Iris pigment epithelial cell (primary cell): ENCODE measurements at places on chromosomes 6 and 20.

GRCh38 chr6:50096296-50096695 is 46.6 kb upstream of the DEFB112 start:
- no peak for DNase-seq

DNA sequence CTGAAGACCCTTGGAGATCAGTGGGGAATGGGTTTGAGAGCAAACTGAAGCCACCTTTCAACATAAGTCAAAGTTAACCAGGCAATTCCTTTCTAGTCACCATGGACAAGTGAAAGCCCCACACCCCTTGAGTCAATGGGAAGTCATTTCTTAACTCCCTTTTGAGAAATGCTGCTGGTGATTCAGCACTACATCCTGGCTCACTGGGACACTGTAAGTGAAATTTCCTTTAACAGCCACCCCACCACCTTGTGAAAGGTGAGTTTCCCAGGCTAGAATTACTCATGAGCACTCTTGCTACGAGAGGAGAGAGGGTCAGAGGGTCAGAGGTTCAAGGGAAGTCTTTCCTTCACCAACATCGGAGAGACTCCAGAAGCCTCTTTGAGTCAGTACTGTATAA is 93.3 kb upstream of the MARCKS start:
- DNase-seq: peak; percentile 84

- DNase-seq: no peak
Observed at GRCh38 chr6:70456735-70457134, 43.4 kb downstream of the FAM135A start.

GRCh38 chr6:155417454-155417853 is 38.2 kb downstream of the NOX3 start:
- peak; percentile 31 for DNase-seq

- peak; percentile 65 for DNase-seq
Observed at GRCh38 chr6:26520237-26520849, 17.8 kb upstream of the HMGN4 start.

DNA sequence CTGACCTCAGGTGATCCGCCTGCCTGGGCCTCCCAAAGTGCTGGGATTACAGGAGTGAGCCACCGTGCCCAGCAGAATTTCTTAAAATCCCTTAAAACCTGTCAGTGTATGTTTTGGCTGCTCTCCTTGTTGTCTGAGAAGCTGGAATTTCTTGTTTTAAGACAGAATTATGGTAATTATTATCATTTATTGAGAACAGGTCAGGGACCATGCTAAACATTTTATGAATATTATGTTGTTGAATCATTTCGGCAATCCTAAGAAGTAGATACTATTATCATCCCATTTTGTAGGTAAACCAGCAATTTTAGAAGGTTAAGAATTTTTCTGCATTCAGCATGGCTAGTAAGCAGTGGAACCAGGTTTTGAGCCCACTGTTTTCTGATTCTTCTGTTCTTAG is 86.1 kb upstream of the AKIRIN2 start:
- no peak for DNase-seq

DNA sequence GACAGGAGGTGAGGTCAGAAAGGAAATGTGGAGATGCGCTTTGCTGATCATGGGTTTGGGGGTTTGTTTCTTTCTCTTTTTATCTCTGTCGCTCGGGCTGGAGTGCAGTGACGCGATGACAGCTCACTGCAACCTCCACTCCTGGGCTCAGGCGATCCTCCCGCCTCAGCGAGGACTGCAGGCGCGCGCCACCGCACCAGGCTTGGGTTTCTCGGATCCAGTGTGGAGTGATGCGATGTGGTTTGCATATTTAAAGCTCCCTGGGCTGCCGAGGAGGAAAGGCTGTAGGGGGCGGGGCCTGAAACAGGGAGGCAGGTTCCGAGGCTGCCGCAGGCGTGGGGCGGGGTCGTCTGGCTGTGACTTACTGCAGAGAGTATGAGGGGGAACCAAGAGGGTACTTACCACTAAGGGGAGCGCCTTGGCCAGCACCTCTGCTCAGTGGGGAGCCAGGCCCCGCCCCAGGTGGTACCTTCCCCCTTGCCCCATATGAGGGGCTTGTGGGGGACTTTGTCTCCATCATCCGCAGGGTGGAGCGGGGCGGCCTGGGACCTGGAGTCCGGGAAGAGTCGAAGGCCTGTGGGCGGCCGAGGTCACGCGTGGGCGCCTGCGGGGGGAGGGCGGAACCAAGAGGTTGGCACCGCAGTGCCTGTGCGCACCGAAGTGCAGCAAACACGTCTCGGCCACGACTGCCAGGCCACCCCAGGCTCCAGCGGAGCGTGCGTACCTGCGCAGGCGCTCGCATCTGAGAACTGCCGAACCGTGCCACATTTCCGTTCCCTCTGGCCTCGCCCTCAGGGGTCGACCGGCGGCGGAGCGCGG is 12.7 kb upstream of the BAK1 start:
- DNase-seq: no peak

GRCh38 chr6:29466241-29466640 is 9.3 kb downstream of the OR2H1 start:
- no peak for DNase-seq

- DNase-seq: no peak
Observed at GRCh38 chr6:119985952-119986736, 636.6 kb upstream of the MAN1A1 start.

DNA sequence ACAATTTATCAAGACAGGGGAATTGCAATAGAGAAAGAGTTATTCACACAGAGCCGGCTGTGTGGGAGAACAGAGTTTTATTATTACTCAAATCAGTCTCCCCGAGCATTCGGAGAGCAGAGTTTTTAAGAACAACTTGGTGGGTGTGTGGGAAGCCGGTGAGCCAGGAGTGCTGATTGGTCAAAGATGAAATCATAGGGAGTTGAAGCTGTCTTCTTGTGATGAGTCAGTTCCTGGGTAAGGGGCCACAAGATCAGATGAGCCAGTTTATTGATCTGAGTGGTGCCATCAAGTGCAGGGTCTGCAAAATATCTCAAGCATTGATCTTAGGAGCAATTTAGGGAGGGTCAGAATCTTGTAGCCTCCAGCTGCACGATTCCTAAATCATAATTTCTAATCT is 50.0 kb upstream of the ECI2 start:
- DNase-seq: no peak

DNA sequence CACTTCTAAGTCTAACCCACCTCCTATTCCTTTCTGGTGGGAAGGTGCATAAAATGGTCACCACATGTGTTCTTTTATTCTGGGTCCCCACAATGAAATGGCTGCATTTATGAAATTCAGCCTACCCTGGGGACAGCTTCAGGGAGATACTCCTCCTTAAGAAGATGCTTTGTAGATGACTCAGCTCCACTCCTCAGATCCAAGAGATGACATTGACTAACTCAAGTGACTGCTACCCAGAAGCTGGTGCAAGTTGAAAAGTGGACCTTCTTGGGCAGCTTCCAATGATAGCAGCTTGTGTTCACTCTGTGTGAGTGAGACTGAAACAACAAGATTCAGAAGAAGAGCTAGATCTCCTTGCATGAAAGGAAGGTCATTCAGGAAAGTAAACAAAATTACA is 113.4 kb downstream of the SCP2D1 start:
- no peak for DNase-seq

DNA sequence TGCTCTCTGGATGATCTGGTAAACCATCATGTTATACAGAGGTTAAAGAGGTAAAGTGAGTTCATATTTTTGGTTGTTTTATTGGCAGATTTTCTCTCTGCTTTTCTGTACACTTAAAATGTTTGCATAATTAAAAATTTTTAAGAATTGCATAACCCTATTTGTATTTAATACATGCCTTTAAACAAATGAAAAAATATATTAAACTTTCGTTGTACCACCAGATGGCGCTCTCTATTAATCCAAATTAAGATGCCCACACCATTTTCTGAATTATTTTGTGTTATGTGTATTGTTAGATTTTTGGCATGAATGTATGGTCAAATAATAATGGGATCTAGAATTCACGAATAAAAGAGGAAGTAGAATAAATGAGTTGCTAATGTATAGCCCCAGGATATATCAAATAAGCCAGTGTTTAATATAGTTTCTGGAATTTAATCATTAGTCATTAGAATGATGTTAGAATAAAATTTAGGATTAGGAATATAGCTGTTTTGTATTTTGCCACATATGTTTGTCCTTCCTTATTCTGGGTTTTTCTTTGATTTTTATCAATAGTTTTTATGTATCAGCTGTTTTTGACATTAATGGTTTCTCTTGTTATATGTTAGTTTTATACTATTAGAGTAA is 38.9 kb downstream of the SMAP1 start:
- DNase-seq: peak; percentile 47

DNA sequence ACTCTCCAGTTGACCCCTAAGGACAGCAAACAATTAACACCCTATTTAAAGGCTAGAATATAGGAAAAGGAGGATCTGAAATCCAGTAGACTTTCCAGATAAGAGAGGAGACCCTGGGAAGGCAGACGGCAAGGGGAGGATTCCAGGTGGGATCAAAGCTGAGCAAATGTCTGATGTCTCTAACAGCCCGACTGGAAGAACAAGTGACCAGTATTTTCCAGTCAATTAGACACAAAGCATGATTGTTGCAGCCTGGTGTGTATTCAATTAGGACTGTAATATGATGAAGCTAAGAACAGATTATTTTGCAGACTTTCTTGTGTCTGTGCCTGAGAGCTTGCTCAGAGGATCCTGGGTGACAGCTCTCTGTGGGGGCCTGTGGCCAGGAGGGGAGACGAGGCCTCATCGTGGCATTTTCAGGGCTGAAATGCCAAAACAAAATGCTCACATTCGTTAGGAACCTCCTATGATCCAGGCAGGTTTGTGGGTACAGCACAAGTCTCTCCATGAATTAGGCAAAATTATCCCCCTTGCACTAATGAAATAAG is 471.8 kb upstream of the AGPAT4 start:
- no peak for DNase-seq

- DNase-seq: no peak
Observed at GRCh38 chr6:33818293-33818692, 14.5 kb upstream of the MLN start.

DNA sequence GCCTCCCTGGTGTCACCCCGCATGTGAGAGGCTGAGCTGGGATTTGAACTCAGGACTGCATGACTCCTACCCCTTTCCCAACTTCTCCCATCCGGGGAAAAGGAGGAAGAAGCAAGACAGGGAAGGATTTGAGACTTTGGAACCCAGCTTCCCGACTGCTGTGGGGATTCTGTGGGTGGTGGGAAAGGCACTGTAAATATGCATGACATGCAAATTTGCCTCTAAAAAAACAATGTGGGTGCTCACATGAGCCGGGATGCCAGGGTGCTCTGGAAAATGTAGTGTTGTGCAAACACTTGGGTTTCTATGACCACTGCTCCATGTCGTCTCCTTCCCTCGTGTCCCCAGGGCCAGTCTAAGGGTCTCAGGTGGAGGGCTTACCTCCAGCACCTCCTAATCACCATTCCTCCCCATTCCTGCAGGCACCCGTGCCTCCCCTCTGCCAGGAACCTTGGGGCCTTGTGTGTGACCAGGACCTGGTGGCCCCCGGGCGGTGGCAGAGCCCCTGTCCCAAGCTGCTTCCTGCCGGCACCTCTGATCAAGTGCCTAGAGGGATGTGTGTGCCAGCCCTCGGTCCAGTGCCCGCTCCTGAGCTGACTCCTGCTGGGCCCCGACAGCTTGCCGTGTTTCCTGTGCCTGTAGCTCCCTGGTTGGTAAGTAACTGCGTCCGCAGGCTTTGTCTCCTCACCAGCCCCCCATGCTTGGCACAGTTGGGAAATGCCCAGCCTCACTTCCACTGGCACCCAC is 60.7 kb downstream of the DLGAP4 start:
- DNase-seq: no peak

DNA sequence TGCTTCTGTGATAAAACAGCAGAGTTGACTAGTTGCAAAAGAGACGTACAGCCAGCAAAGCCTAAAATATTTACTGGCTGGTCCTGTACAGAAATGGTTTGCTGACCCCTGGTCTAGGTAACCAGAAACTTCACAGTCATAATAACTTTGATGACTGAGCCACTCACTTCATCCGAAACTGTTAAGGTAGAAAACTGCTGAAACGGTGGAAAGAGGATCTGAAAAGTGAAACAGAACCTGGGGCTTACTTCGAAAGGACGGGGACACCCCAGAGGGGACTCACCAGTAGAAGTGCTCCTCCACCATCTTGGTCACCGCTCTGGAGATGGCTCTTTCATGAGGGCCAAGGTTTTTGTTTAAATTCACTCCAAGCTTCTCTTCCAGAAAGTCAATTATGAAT is 16.4 kb downstream of the FAXC start:
- no peak for DNase-seq

DNA sequence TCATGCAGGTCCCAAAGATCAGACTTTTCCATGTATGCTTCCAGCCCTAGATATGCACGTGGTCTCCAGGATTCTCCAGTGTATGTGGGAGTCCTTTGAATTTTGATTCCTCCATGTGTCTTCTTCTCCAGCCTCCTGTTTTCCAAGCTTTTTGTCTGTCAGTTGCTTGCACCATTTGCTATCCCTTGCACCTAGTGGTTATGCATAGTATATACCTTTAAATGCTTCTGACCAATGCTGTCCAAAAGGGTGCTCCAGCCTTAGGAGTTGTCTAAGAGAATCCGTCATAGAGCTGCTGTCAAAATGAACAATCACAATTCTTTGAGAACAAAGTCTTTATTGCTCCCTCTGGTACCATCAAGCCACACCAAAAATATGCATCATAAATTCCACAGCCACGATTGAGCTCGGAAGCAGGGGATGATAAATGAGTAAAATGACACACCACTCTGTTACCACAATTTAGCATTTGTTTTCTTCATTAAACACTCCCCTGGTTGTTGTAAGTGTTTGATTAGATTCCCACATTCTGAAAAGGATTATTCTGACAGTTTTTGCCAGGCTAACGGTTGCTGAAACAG is 706.2 kb upstream of the GJE1 start:
- DNase-seq: no peak

DNA sequence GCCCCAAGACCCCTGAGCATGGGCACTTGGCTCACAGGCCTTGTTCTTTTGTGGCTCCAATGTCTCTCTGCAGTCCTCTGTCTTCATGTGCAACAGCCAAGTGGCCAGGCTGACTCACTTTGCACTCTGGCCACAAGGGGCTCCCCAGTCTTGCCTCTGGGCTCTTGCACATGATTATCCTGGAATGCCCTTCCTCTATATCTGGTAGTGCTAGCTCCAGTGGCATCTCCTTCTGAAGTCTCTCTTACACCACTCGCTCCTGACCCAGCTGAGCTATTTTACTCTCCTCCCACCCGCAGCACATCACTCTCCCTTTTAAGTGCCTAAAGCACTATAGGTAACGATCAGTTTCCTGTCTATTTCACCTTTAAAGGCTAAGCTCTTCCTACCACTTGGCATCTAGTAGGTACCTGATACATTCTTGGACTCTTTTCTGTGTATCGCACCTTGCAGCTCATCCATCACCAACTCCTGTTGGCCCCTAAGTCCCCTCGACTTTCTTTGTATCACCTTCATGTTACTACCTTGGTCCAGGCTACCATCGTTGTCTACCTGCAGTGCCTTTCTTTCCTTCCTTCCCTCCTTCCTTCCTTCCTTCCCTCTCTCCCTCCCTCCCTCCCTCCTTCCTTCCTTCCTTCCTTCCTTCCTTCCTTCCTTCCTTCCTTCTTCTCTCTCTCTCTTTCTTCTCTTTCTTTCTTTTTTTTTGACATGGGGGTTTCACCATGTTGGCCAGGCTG is 211.9 kb upstream of the RNF24 start:
- peak; percentile 87 for DNase-seq

- DNase-seq: no peak
Observed at GRCh38 chr6:46743425-46744158, 3.1 kb upstream of the ANKRD66 start.
